Hematopoietic multipotent progenitor cell treated with erythropoietin and hydrocortisone succinate and interleukin-3 and kit ligand, for 6 days (in vitro differentiated cells): ENCODE measurements at places on chromosomes 12 and 14.

DNA sequence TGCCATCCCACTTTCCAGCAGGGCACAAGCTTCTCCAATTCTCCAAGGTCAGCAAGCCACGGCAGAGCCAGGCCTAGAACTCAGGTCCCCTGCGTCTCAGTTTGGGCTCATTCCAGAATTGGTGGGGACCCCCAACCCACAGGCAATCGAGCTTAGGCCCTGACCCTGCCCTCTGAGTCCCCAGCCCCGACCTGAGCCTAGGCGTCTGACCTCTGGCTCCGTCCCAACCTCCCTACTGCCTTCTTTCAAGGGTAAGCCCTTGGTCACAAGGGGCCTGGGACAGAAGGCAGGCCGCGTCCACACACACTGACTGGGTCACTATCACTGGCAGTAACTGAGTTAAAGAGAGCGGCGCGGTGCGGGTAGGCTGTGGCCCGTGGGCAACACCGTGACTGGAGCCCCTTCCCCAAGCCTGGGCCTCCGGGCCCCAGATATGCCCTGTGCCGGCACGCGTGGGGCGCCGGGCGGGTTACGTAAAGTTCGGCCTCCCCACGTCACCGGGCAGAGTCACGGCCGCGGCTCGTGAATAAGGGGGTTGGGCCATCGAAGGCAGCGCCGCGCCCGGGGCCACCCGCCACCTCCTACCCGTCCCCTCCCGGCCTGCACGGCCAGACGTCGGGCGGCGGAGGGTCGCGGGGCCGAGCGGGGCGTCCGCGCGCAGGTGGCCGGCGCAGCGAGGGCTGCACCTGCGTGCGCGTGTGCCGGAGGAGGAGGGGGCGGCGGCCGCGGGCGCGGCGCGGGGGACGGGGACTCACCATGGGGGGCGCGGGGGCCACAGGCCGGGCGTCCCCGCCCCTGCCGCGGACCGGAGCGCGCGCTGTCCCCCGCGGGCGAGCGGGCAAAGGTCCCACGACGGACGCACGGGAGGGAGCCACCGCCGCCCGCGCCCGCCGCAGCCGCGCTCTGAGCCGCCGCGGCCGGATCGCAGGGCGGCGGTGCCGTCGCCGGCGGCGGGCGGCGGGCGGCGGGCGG lies 516 bp downstream of the ANKRD9 start:
- peak; percentile 52 for DNase-seq

DNA sequence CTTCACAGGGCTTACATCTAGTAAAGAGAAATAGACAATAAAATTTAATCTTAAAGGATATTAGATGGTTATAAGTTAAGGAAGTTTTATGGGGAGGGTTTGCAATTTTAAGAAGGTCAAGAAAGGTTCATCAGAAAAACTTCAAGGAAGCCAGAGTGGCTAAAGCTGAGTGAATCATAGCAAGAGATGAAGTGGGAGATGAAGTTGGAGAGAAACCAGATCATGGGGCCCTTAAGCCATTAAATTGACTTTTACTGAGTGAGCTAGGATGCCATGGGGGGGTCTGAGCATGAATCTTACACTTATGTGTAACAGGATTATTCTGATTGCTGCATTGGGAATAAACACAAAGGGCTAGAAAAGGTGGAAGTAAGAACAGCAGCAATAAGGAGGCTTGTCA lies 189.2 kb downstream of the LRIG3 start:
- no peak for DNase-seq

DNA sequence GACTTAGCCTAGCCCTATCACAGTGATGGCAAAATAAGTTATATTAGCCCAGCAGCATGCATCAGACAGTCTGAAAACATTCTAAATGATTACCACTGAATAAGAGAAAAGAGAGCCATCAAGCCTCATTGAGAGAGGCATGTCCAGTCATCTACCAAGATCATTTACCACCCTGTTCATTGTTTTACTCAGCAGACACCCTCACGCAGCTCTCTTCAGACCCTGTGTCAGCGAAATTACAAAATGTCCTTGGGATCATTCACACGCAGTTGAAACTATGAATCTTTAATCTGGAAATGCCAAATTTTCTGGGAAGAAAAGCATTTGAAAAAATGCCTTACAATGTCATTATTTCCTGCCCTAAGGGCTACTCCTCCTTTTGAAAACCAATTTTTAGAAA lies 89.5 kb downstream of the PTPRO start:
- DNase-seq, result no peak

GRCh38 chr14:23183158-23183470 lies 346 bp downstream of the SLC7A8 start:
- DNase-seq, result no peak

GRCh38 chr14:61502459-61503093 lies 181.2 kb downstream of the PRKCH start:
- DNase-seq, result no peak

DNA sequence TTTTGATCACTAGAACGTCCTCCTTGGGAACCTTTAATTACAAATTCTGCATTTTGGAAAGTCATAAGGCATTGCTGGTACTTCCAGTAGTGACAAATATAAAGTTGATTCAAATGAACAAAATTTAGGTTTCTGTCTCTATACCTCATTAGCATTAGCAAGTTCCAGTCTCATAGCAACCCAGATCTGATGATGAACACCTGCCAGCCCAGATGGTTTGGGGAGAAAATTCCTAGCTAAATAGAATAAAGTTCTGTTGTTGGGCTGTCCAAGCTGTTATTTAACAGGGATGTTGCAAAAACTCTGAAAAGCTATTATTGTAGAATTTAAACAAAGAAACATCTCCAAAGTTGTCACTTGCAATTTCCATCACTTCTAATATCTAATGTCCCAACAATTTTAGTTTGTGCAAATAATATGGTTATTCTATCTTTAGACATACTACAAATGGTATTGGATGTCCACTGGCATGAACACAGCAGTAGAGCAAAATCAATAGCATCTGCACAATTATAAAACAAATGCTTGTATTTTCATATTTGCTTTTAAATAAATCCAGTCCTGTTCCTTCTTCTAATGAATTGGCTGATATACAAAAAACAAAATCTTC lies 299.4 kb downstream of the SLC16A7 start:
- DNase-seq, result no peak

DNA sequence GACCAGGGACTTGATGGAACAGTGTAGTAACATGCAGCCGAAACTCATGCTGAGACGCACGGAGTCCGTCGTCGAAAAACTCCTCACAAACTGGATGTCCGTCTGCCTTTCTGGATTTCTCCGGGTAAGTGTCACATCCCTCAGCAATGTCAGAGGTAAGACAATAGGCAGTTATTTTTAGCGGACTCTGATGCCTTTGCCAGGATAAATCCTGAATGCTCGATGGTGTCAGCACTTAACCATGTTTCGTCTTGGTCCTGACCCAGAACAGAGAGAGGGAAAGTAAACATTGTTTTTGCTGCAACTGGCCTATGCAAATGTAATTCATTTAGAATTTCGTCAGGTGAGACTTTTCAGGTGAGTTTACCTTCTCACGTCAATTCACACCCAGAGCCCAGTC lies 112.3 kb downstream of the PLXNC1 start:
- no peak for DNase-seq

- no peak for DNase-seq
These were observed 12.0 kb downstream of the ADSS1 start for GRCh38 chr14:104735830-104736642.

GRCh38 chr12:25977047-25977446 lies 18.6 kb downstream of the RASSF8 start:
- no peak for DNase-seq

- no peak for DNase-seq
These were observed 57.2 kb downstream of the RIN3 start for GRCh38 chr14:92570674-92571262.

- DNase-seq, result no peak
These were observed 17.5 kb upstream of the ERGIC2 start for GRCh38 chr12:29398495-29398894.

GRCh38 chr12:105030820-105031807 lies 45.0 kb downstream of the NOPCHAP1 start:
- DNase-seq, result no peak

- no peak for DNase-seq
These were observed 336.3 kb upstream of the NOVA1 start for GRCh38 chr14:26934151-26934550.

DNA sequence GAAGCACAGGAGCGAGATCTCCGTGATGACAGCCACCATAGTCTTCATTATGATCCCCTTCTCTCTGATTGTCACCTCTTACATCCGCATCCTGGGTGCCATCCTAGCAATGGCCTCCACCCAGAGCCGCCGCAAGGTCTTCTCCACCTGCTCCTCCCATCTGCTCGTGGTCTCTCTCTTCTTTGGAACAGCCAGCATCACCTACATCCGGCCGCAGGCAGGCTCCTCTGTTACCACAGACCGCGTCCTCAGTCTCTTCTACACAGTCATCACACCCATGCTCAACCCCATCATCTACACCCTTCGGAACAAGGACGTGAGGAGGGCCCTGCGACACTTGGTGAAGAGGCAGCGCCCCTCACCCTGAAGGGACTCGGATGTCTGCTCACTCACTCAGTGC lies 775 bp downstream of the OR10P1 start:
- no peak for DNase-seq

DNA sequence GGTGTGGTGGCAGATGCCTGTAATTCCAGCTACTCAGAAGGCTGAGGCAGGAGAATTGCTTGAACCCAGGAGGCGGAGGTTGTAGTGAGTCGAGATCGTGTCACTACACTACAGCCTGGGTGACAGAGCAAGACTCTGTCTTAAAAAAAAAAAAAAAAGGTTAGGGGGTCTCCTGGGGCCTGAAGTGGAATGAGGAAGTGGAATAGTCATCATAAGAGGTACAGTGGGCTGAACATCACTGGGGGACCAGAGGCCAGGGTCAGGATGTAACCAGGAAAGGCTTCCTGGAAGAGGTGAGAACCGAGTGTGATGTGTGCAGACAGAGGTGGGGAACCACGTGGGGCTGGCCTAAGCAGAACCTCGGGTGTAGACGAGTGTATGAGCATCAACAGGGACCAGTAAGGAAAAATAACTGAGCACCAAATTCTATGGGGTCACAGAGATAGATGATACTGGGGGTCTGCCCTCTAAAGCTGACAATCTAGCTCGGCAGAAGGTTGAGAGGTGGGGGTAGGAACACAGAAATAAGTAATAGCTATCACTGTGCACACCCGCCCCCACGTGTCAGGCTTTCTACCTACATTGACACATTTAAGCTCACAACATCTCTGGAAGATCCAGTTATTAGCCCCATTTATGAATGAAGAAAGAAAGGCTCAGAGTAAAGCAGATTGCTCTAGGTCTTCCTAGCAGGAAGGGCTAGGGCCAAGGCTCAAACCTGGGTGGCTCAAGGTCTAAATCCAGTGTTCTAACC lies 5.0 kb upstream of the COX6A1 start:
- no peak for DNase-seq

DNA sequence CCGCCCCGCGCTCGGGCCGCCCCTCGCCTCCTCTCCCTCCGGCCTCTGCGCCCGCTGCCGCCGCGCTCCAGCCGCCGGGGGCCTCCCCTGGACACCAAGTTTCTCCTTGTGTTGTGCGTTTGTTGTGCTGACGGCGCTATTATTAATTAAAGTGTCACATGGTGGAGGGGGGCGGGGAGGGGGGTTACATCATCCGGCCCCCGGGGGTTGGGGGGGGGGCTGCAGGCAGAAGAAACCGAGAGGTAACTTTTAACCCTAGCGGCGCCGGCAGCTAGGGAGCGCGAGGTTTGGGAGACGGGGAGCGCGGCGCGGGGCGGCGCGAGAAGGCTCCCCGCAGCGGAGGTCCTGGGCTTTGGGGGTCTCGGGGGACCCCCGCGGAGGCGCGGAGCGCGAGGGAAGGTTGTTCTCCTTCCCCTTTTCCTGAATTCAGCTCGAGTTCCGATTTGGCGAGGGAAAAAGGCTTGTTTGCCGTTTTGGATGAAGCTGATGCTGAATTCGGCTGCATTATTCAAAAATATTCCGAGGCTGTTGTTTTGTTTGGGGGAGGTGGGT lies at the start of gene HRK:
TSS of gene HRK (minus strand) at position 117 of the 552 bp plus-strand sequence. CDS start 134 bp downstream, outside the sequence.
- DNase-seq, result no peak

- no peak for DNase-seq
These were observed 17.9 kb downstream of the PACS2 start for GRCh38 chr14:105332350-105332874.

- no peak for DNase-seq
These were observed 54.0 kb upstream of the RASSF8 start for GRCh38 chr12:25904442-25904841.

GRCh38 chr12:49273726-49274395 lies 9.0 kb downstream of the TUBA1C start:
- no peak for DNase-seq

GRCh38 chr12:3122841-3123678 lies 45.9 kb downstream of the TSPAN9 start:
- no peak for DNase-seq

GRCh38 chr14:89298056-89298834 lies 118.8 kb downstream of the FOXN3 start:
- no peak for DNase-seq
